ENCODE measurements at places on chromosomes 5 and 9.

DNA sequence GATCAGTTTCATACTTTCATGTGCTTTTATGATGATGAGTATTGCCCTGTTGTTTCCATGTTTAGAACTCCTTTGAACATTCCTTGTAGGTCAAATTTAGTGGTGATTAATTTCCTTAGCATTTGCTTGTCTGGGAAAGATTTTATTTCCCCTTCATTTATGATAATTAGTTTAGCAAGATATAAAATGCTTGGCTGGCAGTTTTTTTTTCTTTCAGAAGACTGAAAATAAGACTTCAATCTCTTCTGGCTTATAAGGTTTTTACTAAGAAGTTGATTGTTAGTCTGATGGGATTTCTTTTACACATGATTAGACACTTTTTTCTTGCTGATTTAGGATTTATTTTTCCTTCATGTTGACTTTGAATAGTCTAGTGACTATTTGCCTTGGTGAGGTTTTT lies 238.9 kb upstream of the ADCY2 start:
- no peak for DNase-seq

DNA sequence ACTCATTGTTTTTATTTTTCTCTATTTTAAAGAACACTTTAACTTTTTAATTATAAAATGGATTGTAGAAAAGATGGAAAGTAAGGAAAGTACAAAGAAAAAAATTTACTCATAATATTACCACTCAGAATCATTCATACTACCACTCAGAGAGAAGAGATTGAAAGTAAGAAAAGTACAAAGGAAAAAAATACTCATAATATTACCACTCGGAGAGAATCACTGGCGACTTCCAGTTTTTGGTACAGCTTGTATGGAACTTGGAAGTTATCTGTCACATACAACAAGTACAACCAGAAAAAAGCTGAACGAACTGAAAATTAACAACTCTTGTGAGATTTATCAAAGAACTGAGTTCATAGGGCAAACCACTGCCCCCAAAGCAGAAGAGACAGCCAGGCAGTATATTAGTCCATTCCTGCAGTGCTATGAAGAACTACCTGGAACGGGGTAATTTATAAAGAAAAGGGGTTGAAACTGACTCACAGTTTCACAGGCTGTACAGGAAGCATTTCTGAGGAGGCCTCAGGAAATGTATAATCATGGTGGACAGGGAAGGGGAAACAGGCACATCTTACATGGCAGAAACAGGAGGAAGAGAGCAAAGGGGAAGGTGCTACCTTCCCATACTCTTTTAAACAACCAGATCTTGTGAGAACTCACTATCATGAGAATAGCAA lies 183.9 kb downstream of the SMARCA2 start:
- DNase-seq: no peak

- DNase-seq: no peak
These were observed 128.7 kb upstream of the PITX1 start for GRCh38 chr5:135162661-135163265.

DNA sequence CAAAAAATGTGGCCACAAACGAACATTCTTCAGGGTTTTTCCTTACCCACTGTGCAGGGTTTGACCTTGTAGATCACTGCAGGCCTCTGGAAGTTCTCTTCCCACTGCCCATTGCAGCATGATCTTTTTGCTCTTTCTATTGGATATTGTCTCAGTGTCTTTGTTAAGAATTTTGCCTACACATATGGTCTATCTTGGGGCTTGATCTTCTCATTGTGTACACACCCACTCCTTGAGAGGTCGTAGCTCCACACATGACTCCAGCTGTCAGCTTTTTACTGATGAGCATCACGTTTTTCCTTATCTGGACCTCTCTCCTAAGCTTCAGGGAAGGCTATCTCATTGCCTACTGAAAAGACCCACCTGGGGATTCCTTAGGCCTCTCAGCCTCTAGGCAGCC lies 3.0 kb upstream of the GLRX start:
- DNase-seq: no peak

GRCh38 chr9:86042199-86042978 lies 57.0 kb downstream of the GOLM1 start:
- no peak for DNase-seq

DNA sequence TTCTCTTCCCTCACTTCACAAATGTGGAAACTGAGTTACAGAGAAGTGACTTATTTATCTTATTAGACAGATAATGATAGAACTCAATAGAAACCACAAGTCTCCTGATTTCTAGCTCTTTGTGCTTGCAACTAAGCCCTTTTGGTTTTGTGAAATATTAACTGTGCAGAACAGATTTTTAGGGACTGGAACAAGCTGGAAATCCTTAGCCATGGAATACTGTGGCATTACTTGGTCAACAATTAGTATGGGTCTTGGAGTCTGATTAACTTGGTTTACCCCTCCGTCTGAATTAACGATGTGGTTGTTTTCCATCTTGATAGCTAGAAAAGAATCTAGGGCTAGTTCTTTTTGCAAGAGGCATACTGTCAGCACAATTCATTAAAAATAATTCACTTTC lies 584 bp upstream of the KLF9 start:
- no peak for DNase-seq

DNA sequence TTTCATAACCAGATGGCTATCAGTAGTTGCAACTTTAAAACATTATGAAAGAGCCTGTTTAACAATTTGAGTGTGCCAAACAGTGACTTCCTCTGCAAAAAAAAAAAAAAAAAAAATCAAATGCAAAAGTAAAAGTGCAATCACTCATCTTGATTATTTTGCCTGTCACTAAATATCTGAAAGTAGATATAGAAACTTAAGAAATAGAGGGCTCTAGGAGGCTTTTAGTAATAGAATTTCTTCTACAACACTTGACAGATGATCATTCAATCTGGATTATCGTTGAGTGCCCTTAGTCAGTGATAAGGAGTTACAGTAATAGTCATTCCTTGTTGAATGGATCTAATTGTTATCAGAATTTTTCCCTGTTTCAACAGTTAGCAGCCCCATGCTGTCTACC lies 101.8 kb downstream of the CETN3 start:
- no peak for DNase-seq

Measured in stimulated activated CD8-positive, alpha-beta memory T cell treated with anti-CD3 and anti-CD28 coated beads, Interleukin-2, amount 100 ng/mL, for 48 hours (primary cell).